Stomach (tissue), 19 donors: ENCODE measurements at places on chromosomes 11 and 22.

GRCh38 chr11:36615826-36616225 is 17.8 kb upstream of the RAG2 start:
- DNase-seq, result no peak

GRCh38 chr11:75151346-75152047 is 590 bp downstream of the SLCO2B1 start:
- DNase-seq, result no peak

DNA sequence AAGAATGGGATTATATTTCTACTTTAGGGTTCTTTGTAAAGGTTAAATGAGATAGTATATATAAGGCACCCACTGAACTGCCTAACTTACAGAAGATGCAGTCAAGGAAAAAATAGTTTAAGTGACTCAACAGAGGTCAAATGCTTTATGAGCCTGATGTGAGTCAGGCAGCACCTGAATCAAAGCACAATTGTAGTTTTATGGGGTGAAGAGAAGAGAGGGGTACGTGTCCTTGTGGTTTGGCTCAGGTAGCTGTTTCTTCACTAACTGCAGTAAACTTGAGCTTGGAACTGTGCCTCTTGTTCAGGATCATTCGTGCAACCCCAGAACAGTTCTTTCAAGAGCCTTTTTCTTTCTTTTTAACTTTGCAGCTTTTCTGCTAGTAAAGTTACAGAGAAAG is 125.2 kb upstream of the SPON1 start:
- DNase-seq, result no peak

- DNase-seq, result no peak
Observed at GRCh38 chr22:17802822-17803221, 28.6 kb upstream of the BID start.

GRCh38 chr11:67366546-67366945 is 6.9 kb downstream of the CLCF1 start:
- no peak for DNase-seq

GRCh38 chr11:75351541-75351790 is at the start of gene ARRB1:
Gene ARRB1, minus strand, starts transcription at chr11:75351661. Its CDS starts 54 bp downstream, at chr11:75351607.
- DNase-seq, result no peak

GRCh38 chr11:88475991-88476418 is 138.5 kb upstream of the CTSC start:
- DNase-seq, result no peak

GRCh38 chr11:118046964-118047700 is 29.7 kb upstream of the TMPRSS4 start:
- DNase-seq, result no peak
